ENCODE measurements at places on chromosomes 3 and 15. TPM values are rescaled to one million over a fixed set of nuclear protein-coding genes. Genes with fewer than 3 reads are reported as not detected.

GRCh38 chr3:46812237-46812791, 50.9 kb downstream of the MYL3 start:
- H3K27me3 ChIP-seq, result no peaks in the 10 kb centered on the region
- DNase-seq, result peak; percentile 84
- H3K4me3 ChIP-seq, result peak overlapping the region; percentile 48
- H3K36me3 ChIP-seq, result no peaks in the 10 kb centered on the region
- no peak overlapping the region for H3K27ac ChIP-seq

DNA sequence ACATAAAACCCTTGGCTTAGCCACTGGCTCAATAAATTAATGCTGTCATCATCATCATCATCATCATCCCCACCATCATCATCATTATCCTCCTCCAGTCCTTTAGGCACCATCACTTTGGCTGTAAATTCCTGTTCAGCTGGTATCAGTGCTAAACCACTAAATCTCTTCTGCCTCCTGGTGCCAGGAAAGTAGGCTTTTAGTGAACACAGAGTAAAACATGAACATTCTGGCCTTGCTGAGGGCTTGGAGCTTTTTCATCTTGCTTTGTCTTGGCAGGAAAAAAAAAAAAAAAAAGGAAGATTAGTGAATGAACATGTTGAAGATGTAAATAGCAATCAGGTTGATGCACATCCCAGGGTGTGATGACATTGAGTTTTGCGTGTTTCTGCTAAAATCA, 67.3 kb upstream of the EIF1B start:
- no peak overlapping the region for H3K4me3 ChIP-seq
- H3K4me1 ChIP-seq, result no peaks in the 10 kb centered on the region
- no peak for DNase-seq
- no peaks in the 10 kb centered on the region for H3K36me3 ChIP-seq
- no peaks in the 10 kb centered on the region for H3K27me3 ChIP-seq

GRCh38 chr3:48082580-48083184, 66.5 kb upstream of the MAP4 start:
- H3K27me3 ChIP-seq, result no peaks in the 10 kb centered on the region
- H3K36me3 ChIP-seq, result peaks cover 12% of the 10 kb centered on the region
- H3K4me1 ChIP-seq, result peaks cover 30% of the 10 kb centered on the region
- H3K27ac ChIP-seq, result no peak overlapping the region

DNA sequence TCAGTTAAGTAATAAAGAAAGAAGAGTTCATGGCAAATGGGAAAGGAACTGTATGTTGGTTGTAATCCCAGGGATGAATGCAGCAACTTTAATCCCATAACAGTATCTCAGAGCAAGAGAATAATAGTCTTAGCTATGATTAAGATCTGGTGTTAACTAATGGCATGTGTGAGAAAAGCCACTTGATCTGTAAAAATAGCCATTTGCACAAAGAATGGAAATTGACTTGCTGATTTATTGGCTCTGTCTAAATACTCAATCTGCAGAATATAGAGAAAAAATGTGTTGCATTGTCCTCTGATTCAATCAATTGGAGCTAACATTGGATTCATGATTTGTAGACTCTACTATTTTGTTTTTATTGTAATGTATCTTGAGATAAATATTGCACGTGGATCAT, 987.0 kb downstream of the NSUN3 start:
- no peak overlapping the region for H3K27ac ChIP-seq
- H3K4me1 ChIP-seq, result no peaks in the 10 kb centered on the region
- H3K27me3 ChIP-seq, result no peaks in the 10 kb centered on the region
- no peaks in the 10 kb centered on the region for H3K36me3 ChIP-seq
- no peak for DNase-seq
- no peak overlapping the region for H3K4me3 ChIP-seq

- no peak for DNase-seq
- H3K27me3 ChIP-seq, result no peaks in the 10 kb centered on the region
- H3K4me3 ChIP-seq, result no peak overlapping the region
- no peaks in the 10 kb centered on the region for H3K36me3 ChIP-seq
Measured at GRCh38 chr3:77541203-77541922, 501.5 kb downstream of the ROBO2 start.

DNA sequence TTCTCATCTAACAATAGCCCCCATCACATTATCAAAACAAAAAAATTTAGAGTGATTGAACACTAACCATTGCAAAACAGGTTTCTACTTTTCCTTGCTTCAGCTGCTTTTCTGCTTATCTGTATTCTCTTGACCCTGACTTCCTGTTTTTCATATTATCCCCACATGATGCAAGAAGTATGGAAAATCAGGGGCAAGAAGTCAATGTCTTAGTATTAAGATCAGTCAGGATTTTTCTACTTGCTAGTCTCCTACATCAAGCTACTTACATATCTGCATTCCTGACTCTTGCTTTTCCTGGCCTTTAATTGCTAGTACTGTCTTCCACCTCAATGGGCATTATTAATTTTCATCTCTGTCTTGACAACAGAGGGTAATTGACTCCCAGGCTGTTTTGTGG, 300.2 kb downstream of the OTOL1 start:
- no peaks in the 10 kb centered on the region for H3K36me3 ChIP-seq
- no peaks in the 10 kb centered on the region for H3K27me3 ChIP-seq
- DNase-seq, result no peak
- no peak overlapping the region for H3K27ac ChIP-seq

- H3K27ac ChIP-seq, result no peak overlapping the region
- H3K4me3 ChIP-seq, result no peak overlapping the region
- no peak for DNase-seq
- H3K4me1 ChIP-seq, result peaks cover 19% of the 10 kb centered on the region
- H3K36me3 ChIP-seq, result no peaks in the 10 kb centered on the region
Measured at GRCh38 chr3:195559723-195560409, 16.7 kb upstream of the PPP1R2 start.

- no peaks in the 10 kb centered on the region for H3K27me3 ChIP-seq
- no peak overlapping the region for H3K4me3 ChIP-seq
- H3K4me1 ChIP-seq, result peaks cover 14% of the 10 kb centered on the region
Measured at GRCh38 chr3:16818194-16818593, 66.6 kb upstream of the PLCL2 start.

DNA sequence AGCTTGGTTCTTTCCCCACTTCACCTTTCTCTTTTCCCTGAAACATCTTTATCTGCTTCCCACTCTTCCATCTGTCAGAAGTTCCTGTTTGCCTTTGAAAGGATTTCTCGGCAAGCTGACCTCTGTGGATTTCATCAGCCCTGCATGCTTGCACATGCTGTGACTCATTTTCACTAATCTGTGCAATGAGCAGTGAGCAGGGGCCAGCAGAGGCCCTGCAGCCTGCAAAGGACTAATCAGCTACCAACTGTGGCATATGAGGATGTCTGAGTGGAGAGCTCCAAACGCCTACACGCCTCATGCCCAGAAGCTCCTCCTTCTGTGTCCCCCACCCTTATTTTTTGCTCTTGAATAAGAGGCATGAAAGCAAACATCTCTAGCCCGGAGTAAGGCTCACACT, 333.0 kb upstream of the SEMA6D start:
- DNase-seq, result no peak
- no peak overlapping the region for H3K4me3 ChIP-seq
- H3K36me3 ChIP-seq, result no peaks in the 10 kb centered on the region
- no peaks in the 10 kb centered on the region for H3K27me3 ChIP-seq
- H3K27ac ChIP-seq, result no peak overlapping the region

DNA sequence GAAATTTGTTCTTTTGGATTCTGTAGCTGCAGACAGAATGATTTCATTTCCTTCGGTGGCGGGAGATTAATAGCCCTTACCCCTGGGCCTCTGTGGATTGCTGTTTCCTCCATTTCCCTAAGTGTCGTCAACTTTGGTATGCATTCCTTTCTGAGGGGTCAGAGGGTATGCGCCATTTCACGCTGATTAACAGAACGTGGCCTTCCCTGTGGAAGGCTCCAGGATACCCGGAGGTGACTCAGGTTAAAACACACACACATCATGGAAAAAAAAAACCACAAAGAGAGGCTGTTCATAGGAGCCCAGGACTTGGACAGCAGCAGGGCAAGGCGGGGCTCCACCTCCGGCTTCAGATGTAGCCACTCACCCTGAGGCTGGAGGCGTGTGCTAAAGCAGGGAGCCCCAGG, 51.9 kb downstream of the EPHB1 start:
- H3K27ac ChIP-seq, result no peak overlapping the region
- DNase-seq, result no peak
- H3K36me3 ChIP-seq, result no peaks in the 10 kb centered on the region
- no peaks in the 10 kb centered on the region for H3K4me1 ChIP-seq
- no peak overlapping the region for H3K4me3 ChIP-seq

GRCh38 chr3:149648525-149648924, 9.3 kb downstream of the WWTR1 start:
- H3K36me3 ChIP-seq, result no peaks in the 10 kb centered on the region
- DNase-seq, result no peak
- H3K4me1 ChIP-seq, result no peaks in the 10 kb centered on the region
- H3K27me3 ChIP-seq, result peaks cover 7% of the 10 kb centered on the region
- H3K4me3 ChIP-seq, result no peak overlapping the region

Gene CYP11A1
- 0.29 TPM for total RNA-seq

Gene SERPINI2
- not detected for total RNA-seq

Gene SPINK8
- not detected for total RNA-seq

Gene GRK7
- total RNA-seq, result not detected

Gene NXPE3
- total RNA-seq, result 19.8 TPM

Gene WDR49
- total RNA-seq, result not detected

Data from activated CD4-positive, alpha-beta memory T cell treated with anti-CD3 and anti-CD28 coated beads for 36 hours (primary cell).